H9 (cell line): ENCODE measurements at places on chromosomes 1 and 21. TPM values are rescaled to one million over a fixed set of nuclear protein-coding genes. Genes with fewer than 3 reads are reported as not detected.

GRCh38 chr1:213192026-213192425 lies 141.0 kb downstream of the RPS6KC1 start:
- no peak for DNase-seq

DNA sequence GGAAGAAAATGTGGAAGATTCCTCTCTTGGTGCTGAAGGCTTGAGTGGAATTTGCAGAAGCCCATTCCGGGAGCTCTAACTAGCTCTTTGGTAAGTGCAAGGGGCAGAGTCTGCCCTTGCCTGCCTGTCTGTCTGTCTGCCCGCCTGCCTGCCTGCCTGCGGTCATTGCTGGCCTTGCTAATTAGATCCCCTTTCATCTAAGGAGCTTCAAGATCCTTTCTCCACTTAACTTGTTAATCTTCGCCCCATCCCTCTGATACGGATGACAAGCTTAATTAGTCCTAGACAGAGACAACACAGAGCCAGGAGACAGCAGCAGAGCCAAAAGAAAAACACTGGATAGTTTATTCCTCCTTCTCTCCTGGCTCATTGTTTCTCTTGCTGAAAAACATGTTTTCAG lies 80.2 kb upstream of the GADD45A start:
- DNase-seq = no peak

MNDA gene
- not detected in 2 replicates for total RNA-seq

- no peak for DNase-seq
Observed at GRCh38 chr1:241411776-241412338, 54.9 kb upstream of the RGS7 start.

TNFRSF8 gene
- 2.9 and 3.2 TPM in 2 replicates for total RNA-seq

GRCh38 chr1:81998165-81998564 lies 197.4 kb downstream of the ADGRL2 start:
- DNase-seq = no peak
